T-helper 9 cell (primary cell): ENCODE measurements at places on chromosomes 3 and 15.

GRCh38 chr15:39414201-39414600 is 166.7 kb upstream of the THBS1 start:
- no peak for DNase-seq

GRCh38 chr15:85354461-85354860 is 25.9 kb upstream of the AKAP13 start:
- DNase-seq: no peak

DNA sequence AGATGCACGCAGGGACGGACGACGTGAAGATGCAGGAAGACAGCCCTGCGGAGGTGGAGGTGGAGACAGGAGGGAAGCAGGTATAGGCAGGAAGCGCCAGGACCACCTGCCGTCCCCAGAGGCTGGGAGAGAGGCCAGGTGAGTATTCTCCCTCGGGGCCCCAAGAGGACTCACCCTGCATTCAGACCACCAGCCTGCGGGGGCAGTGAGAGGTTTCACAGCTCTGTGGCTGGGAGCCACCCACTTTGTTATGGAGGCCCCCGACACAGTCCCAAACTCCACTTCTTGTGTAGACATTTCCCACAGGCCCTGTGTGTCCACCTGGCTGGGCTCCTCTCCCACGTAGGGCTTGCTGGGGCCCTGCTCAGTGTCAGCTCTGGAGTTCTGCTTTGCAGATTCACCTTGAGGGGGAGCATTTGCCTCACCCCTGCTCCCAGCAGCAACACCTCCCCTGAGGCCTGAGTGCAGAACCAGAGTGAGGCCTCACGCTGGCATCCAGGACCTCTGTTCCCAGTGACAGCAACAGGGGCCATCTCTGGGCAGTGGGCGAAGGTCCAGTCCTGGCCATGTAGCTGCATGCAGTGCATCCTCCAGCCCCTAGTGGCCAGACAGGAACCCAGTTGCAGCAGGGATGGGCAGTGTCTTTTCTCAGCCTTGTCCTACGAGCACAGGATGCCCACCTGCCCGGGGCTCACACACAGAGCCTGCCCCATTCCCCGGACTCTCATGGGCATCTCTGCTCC is 119.4 kb upstream of the IQSEC1 start:
- no peak for DNase-seq

DNA sequence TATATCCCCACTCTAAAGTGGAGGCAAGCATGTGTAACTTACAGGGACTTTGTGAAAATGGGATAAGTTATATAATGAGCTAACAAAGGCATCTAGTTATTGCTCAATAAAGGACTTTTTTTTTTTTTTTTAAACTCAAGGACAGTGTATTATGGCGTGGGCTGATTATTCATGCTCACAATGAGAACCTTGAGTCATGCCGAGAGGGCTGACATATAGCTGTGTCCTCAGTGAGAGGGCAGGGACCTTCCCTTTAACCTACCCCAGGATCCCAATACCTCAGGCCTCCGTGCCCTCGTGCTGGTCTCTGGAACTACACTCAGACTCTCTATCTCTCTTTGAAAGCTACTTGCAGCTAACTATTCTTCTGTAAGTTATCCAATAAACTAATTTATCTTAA is 319.9 kb upstream of the ICE2 start:
- no peak for DNase-seq

GRCh38 chr3:15271030-15271429 is 61.4 kb downstream of the SH3BP5 start:
- DNase-seq: no peak

DNA sequence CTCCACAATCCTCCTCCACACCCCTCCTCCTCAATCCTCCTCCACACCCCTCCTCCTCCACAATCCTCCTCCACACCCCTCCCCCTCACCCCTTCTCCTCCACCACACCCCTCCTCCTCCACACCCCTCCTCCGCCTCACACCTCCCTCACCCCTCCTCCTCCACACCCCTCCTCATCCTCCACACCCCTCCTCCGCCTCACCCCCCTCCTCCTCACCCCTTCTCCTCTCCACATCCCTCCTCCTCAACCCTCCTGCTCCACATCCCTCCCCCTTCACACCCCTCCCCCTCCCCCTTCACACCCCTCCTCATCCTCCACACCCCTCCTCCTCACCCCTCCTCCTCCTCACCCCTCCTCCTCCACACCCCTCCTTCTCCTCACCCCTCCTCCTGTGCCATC is 69.8 kb upstream of the BLM start:
- DNase-seq: no peak

- no peak for DNase-seq
Measured at GRCh38 chr3:106826791-106827311, 550.4 kb upstream of the CCDC54 start.
